ENCODE measurements at places on chromosomes 12 and 14. TPM values are rescaled to one million over a fixed set of nuclear protein-coding genes. Genes with fewer than 3 reads are reported as not detected.

The ACSM4 gene
- polyA plus RNA-seq: 0.15 TPM

The DPY19L2 gene
- polyA plus RNA-seq: 10.9 TPM

The FAM90A1 gene
- 1.3 TPM for polyA plus RNA-seq

The GALNT6 gene
- 0.39 TPM for polyA plus RNA-seq

The TSPAN19 gene
- polyA plus RNA-seq: not detected

The DBX2 gene
- 0.21 TPM for polyA plus RNA-seq

The ADGRD1 gene
- 18.7 TPM for polyA plus RNA-seq

GRCh38 chr12:121576851-121577391 lies 3.9 kb downstream of the KDM2B start:
- no peak for DNase-seq

GRCh38 chr12:69508091-69508490 lies 37.9 kb downstream of the FRS2 start:
- DNase-seq: no peak

DNA sequence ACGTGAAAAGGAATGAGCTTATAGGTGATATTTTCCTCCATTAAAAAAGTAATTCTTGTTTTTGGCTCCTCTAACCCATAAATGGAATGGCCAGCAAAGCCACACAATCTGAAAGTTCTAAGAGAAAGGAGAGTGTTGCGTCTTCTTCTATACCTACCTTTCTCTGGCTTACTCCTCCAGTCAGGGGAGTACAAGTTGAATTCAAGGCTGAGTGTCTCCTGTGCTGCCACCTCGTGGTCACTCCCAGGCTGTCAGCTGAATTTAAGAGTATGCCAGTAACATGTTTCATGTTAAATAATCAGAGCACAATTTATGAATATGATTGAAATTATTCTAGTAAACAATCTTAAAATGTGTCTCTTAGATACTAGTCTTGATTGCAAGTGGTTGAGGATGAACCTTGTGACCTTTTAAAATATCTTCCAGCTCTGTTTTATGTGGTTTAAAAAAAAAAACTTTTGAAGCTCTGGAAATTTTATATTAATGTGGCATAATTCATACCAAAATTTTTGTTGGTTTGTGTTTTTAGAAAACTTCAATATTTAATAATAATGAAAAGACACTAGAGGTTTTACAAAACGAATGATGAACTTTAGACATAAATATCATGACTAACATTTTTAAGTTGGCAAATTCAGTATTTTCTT lies 31.7 kb downstream of the PTHLH start:
- peak; percentile 66 for DNase-seq

DNA sequence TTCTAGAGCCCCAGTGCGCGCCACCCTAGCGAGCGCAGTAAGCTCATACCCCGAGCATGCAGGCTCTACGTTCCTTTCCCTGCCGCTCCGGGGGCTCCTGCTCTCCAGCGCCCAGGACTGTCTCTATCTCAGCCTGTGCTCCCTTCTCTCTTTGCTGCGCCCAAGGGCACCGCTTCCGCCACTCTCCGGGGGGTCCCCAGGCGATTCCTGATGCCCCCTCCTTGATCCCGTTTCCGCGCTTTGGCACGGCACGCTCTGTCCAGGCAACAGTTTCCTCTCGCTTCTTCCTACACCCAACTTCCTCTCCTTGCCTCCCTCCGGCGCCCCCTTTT lies 791 bp downstream of the TMEM233 start:
- DNase-seq: no peak

GRCh38 chr12:114817571-114818425 lies 133.8 kb upstream of the TBX3 start:
- peak; percentile 65 for DNase-seq

- DNase-seq: no peak
Measured at GRCh38 chr14:80269353-80269925, 58.1 kb upstream of the DIO2 start.

DNA sequence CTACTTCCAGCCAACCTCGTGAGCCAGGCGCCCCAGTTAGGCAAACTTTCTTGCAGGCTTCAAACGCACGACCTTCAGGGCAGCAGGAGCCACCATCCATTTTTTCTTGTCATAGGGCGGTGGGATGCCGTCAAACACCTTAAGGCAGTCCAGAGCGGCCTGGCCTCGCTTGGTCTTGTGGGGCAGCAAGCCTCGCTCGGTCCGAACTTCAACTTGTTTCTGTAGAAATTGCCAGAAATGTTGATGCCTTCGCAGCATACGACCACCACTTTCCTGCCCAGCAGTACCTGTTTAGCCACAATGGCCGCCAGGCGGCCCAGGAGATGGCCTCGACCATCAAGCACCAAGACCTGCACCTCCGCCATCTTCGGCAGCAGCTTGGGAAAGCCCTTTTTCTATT lies 474.7 kb downstream of the MDGA2 start:
- DNase-seq: no peak

GRCh38 chr12:2682296-2683251 lies 112.2 kb upstream of the FKBP4 start:
- no peak for DNase-seq

GRCh38 chr14:36056845-36057244 lies 119.7 kb downstream of the PTCSC3 start:
- no peak for DNase-seq

DNA sequence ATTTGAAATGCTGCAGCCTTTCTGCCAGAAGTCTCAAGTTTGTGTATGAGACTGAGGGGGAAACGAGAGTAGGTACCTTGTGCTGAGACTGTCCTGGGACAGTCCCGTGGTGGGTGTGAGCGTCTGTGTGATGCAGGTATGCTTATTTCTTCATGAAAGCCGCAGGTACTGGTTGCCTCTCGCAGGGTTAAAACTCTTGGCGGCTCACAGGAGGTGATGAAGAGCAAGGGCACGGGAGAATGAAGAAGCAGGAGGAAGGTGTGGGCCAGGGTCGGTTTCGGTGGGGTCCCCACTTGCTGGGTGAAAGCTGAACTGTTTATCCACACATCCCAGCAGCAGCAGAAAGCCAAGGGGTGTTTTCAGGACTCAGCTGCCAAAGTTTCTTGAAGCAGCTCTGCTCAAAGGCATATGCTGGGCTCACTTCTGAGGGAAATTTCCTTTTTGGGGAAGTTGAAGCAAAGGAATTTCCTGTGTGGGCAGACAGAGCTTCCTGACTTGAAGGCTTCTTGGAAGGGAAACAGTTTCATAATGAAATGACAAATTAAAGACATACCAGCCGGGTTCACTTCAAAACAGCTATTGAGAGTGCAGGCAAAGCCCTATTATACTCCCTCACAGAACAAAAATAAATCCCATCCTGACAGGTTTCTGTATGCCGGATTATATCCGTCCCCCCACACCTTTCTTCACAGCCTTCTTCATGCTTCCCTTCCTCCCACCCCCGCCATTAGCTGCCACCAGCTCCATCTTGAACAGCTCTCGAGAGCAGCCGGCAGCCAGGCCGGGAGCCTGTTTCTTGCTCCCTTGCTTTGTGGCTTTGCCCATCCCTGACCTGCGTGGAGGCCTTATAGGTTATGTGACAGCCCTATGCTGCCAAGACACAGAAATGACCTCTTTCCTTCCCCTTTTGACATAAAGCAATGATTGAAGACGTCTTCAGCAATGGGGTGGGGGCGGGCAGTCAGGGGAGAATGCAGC lies 116.6 kb downstream of the ETV6 start:
- DNase-seq: peak; percentile 59

- no peak for DNase-seq
Measured at GRCh38 chr14:97638864-97639263, 841.7 kb downstream of the VRK1 start.

DNA sequence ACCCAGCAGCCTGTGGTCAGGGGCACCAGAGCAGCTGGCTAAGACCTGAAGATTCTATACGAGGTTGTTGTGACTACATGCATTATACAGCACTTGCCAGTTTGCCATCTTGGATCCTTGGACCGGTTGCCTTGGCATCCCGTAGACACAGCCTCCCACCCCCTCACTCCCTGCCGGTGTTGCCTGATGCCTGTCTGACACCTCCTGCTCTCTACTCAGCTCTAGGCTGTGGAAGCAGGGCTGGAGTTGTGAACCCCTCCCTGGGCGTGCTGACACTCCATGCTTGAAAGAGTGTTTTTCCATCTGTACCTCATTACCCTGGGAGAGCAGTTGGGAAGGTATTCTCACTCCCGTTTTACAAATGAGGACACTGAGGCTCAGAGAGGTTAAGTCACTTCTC lies 2.5 kb downstream of the CHGA start:
- DNase-seq: no peak

- no peak for DNase-seq
Measured at GRCh38 chr14:97730706-97731105, 933.5 kb downstream of the VRK1 start.

GRCh38 chr14:87349921-87350320 lies 643.1 kb downstream of the GALC start:
- no peak for DNase-seq

- no peak for DNase-seq
Measured at GRCh38 chr12:15520083-15520482, 197.8 kb downstream of the PTPRO start.

- DNase-seq: no peak
Measured at GRCh38 chr12:10362325-10362724, 27.5 kb downstream of the KLRK1 start.

DNA sequence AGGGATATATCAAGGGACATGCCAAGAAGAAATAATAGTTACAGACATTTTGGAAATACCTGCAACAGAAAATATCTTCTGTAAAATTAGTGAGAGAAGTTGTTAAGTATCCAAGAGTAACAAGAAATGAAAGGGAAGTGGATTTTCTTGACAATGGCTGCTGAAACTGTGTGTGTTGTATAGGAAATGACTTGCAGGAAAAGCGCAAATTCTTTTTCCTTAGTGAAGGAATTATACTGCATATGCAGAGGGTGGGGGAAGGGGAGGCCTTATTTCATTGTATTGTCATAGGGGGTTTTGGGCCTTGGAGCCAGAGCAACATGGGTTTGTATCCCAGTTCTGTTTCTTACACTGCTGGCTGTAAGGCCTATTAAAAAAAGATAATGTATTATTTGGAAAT lies 84.4 kb upstream of the DDHD1 start:
- DNase-seq: no peak

DNA sequence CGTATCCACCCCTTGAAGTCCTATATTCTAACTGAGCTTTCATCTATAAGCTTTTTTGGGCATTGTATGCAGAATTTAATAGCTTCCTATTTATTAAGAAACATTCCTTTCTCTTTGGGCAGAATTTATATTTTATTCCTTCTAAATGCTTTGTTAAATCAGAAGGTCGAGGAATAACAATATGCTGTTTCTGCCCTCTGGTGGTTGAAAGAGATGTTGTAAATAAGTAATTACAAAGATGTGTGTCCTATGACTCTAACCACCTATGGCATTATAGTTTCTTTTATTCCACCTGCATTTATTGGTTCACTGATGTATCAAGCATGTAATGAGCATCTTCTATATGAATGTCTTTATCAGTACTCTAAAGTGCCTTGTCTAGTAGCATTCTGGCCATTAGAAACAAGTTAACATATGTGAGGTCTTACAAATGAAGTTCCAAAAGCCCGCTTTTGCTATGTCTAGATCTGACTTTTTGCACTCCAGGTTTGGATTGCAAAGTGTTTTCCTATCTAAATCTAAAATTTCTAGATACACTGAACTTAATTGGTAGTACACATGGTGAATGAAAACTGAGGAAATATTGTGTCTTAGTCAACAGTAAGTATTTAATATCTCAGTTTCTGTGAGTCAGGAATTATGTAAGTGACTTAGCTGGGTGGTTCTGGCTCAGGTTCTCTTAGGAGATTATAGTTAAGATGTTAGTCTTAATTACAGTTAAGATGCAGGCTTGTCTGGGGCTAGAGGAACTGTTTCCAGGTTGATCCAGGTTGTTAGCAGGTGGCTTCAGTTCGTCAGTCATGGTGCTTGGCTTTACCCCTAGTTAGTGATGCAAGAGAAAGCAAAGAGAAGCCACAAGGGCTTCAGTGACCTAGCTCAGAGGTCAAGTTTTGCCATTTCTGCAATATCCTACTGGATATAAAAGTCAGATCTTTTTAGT lies 57.5 kb downstream of the PLEKHA5 start:
- peak; percentile 52 for DNase-seq

DNA sequence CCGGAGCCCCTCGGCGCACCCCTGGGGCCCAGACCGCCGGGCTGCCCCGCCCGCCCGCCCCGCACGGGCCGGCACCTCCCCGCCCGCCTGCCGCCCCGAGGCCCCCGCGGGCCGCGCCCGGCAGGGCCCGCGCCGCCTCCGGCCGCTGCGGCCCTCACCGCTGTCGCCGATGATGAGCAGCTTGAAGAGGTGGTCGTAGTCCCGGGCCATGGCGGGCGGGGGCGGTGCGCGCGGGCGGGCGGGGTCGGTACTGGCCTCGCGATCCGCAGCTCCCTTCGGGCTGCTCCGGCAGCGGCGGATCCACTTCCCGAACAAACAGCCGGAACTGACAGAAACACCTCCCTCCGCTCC lies at the start of gene RAB35:
Gene RAB35 (minus strand): TSS at position 313 of the 351 bp plus-strand sequence. CDS start 103 bp downstream, at position 210.
- no peak for DNase-seq

DNA sequence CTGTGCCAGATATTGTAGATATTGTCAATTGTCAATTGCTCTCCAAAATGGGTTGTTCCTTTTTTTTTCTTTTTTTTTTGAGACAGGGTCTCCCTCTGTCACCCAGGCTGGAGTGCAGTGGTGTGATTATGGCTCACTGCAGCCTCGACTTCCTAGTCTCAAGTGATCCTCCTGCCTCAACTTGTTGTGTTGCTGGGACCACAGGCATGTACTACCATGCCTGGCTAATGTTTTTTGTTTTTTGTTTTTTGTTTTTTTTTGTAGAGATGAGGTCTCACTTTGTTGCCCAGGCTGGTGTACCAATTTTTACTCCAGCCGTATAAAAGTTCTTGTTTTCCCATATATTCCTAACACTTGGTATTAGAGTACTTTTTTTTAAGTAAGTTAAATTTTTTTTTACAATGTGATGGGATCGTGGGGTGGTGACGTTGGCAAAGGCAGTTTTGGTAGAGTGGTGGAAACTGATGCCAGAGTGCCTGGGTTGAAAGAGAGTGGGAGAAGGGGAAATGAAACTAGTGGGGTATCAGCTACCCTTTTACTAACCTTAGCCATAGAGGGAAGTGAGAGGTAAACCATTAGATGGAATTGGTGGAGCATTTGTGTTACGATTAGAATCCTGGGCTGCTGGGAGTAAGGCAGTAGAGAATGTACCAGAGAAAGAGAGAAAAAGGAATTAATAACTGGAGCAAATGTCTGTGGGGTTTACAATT lies 33.0 kb upstream of the CFAP54 start:
- DNase-seq: no peak

GRCh38 chr14:69484444-69485314 lies at the start of gene PLEKHD1:
PLEKHD1 (plus strand) TSS chr14:69484728; CDS start chr14:69484966, 238 bp downstream.
- no peak for DNase-seq
